ENCODE measurements at places on chromosomes 2 and 18. TPM values are rescaled to one million over a fixed set of nuclear protein-coding genes. Genes with fewer than 3 reads are reported as not detected.

DNA sequence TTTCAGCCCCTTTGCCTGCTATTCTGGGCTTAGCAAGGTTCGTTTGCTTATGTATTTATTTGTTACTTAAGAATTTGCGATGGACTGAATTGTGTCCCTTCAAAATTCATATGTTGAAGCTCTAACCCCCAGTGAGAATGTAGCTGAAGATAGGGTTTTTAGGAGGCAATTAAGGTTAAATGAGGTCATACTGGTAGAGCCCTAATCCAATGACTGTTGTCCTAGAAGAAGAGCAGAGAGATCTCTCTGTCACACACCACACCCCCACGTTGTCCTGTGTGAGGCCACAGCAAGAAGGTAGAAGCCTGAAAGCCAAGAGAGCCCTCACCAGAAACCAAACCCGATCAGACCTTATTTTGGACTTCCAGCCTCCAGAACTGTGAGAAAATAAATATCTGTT, 66.7 kb downstream of the KIAA1328 start:
- DNase-seq = no peak

GRCh38 chr2:12493031-12493513, 223.7 kb upstream of the TRIB2 start:
- DNase-seq = peak; percentile 61

DNA sequence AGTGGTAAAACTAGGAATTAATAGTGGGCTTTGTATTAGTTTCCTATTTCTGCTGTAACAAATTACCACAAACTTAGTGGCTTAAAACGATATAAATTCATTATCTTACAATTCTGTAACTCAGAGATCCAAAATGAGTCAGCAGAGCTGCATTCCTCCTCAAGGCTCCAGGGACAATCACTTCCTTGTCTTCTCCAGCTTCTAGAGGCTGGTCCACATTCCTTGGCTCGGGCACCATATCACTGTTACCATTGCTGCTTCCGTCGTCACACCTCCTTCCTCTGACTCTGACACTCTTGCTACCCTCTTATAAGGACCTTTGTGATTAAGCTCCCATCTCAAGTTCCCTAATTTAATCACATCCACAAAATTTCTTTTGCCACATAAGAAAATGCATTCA, 567.8 kb upstream of the KLHL29 start:
- no peak for DNase-seq

GRCh38 chr2:133787207-133787606, 218.9 kb upstream of the NCKAP5 start:
- no peak for DNase-seq

DNA sequence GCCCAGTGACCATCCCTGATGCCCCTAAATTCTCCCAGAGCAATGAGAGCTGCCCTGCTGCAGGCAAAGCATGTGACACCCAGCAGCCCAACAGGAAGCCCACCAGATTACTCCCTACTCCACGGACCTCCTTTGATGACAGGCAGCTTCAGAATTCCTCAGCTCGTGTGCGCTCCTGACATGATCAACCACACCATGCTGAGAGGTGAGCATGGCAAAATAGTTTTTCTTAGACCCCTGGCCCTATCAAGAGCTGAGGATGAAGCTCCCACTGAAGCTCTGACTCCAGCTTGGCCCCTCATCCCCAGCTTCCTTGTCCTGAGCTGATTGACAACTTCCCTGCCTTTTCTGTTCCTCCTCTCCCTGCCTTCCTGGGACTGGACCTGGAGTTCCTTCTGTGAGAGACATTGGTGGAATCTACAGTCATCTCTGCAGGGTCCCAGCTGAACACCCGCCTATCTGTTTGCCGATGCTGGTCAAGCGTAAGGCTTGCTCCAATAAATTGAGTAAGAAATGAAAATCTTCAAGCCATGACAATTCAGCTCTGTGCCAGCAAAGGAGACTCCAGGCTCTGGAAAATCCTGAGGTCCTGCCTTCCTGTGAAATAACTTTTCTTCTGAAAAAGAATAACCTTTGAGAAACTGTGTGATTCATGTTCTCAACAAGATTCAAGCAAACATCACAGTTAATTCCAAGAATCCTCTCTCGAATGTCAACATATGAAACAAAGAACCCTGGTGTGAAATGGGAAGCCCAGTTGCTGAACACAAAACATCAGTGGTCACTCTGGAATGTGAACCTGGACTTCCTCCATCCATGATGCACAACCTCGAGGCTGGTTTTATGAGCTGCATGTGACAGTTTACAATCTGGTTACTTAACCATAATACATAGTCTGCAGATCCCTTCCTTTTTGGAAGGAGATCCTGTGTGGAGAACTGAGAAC, 201.1 kb downstream of the SPP2 start:
- no peak for DNase-seq

- peak; percentile 26 for DNase-seq
Observed at GRCh38 chr18:49459404-49460171, 857 bp downstream of the DYM start.

PDE1A gene
- not detected for total RNA-seq

- DNase-seq = peak; percentile 11
Observed at GRCh38 chr2:240919786-240920782, 13.9 kb downstream of the CROCC2 start.

GRCh38 chr2:148058641-148059040, 37.8 kb downstream of the MBD5 start:
- DNase-seq = no peak

DNA sequence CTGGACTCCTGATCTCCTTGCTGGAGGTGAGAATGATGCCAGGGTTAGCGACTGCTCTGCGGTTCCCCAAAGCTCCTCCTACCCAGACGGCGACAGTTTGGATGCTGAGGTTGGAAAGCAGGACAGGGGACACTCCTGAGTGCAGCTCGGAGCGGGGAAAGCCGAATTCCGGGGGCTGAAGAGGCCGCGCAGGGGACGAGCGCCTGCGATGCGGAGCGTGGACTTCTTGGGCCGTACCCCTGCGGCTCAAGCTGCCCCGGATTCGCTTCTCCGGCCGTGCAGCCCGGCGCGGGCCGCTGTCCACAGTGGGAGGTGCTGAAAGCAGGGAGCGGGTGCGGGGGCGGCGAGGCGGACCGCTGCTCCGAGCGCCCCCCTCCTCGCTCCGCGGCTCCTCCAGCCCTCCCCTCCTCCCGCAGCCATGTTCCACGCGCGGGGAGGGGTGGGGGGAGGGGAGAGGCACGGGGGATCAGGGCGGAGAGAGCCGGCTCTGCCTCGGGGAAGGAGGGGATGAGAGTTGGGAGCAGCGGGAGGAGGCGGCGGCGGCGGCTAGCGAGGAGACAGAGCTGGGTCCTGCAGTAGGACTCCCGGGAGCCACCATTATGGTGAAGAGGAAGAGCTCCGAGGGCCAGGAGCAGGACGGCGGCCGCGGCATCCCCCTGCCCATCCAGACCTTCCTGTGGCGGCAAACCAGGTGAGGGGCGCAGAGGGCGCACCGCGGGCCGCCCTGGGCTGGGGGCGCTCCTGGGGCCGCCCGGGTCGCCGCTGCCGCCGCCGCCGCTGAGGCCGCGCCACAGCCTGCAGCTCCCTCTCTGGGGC, at the start of gene UNC80:
TSS of gene UNC80 (plus strand) at position 359 of the 816 bp plus-strand sequence. CDS start at position 600, 241 bp downstream.
- DNase-seq = peak; percentile 27

NOSTRIN gene
- total RNA-seq = not detected

- DNase-seq = no peak
Observed at GRCh38 chr18:68494802-68495581, 219.9 kb downstream of the TMX3 start.

GRCh38 chr18:41999751-42000150, 44.7 kb downstream of the PIK3C3 start:
- no peak for DNase-seq

DNA sequence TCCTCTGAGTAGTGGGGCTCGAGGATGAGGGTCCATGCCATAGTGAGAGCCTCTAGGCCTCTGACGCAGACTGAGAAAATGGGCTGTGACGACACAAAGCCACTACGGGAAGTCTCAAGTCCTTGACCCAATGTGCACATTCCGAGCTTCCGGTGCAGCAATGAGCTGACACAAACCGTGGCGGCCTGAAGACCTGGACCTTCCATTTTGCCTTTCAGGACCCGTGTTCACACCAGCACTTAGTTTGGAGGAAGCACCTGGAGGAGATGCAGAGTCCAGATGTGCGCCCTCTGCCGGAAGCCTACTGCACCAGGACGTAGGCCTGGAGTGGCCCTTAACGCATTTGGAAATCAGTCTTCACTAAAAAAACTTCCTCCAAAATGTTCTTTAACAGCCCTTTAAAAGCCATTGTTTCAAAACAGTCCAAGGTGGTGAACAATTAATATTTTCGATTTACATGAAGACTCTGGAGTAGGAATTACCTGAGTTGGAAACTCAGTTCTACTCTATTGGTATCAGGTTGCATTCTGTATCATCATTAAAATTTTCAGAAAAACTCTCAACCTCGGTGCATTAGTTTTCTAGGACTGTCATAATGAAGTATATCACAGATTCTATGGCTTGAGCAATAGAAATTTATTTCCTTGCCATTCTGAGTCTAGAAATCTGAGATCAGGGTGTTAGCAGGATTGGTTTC, 33.9 kb downstream of the BMP10 start:
- DNase-seq = peak; percentile 67

DNA sequence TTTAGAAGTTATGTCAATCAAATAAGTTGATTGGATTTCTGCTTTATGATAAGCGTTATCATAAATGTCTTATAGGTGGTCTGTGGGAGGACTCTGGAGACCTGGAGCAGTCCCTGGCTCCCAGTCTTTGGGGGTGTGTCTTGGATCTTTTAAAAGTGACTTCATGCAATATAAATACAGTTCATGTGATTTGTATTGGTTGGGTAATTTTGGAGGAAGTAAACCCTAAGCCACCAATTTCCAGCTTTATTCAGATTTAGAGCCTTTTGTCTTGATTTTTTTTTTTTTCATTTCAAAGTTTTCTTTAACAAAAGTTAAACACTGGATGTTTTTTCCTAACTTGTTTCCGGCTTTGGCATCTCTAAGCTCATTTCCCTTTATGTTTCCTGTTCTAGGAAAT, 68.8 kb downstream of the MAP4K4 start:
- no peak for DNase-seq

GRCh38 chr2:83596592-83597282, 862.3 kb downstream of the SUCLG1 start:
- DNase-seq = no peak

DNA sequence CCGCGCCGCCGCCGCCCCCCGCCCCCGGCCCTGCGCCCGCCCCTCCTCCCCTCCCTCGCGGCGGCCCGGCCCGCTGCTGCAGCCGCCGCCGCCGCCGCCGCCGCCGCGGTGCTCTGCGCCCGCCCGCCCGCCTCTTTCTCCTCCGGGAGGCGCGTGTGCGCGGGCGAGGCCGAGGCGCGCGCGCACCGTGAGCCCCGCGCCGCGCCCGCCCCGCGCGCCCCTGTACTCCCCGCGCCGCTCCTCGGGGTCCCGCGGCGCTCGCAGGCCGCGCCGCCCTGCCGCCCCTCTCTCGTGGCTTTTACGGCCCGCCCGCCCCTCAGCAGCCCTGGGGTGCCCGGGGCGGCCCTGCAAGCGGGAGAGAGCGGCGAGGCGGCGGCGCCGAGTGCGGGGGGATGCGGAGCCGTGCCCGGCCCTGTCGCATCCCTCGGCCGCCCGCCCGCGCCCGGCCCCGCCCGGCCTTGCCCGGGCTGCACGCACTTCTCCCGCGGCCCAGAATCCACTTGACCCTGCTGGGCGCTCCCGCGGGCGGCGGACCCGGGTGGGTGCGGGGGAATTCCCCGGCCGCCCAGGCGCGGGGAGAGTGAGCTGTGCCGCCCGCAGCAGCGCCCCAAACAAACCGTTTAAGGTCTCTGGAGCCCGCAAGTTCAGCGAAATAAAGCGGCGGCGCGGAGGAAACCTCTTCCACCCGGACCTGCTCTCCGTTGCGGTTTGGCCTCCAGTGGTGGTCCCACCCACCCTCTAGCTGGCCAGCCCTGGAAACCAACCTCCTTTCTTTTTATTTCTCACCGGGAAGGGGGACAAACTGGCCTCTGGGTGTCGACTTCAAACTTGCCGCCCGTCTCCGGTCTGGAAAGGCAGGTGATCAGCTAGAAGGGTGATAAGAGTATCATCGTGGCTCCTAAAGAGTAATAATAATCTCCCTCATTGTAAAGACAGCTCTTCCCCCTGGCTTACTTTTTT, 37.4 kb downstream of the AFF3 start:
- no peak for DNase-seq

CGREF1 gene
- 0.75 TPM for total RNA-seq

- DNase-seq = no peak
Observed at GRCh38 chr18:40208958-40209357, 1746.1 kb upstream of the PIK3C3 start.

GPR148 gene
- total RNA-seq = not detected

DNA sequence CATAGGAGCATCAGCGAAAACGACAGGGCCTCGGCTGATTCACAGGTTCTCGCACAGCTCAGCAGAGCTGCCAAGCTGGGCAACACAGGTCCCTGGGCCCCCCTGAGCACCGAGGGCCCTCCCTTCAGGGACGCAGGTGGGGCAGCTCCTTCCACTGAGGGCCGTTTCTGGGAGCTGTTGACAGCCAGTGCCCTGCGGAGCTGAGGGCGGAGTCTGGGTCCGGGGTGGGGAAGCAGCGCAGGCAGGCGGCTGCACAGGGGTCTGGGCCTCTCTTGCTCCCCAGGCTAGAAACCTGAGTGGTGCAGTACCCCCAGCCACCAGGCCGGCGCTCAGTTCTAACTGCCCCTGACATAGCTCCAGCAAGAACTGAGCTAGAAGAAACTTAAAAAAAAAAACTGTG, 65.7 kb downstream of the PXDN start:
- no peak for DNase-seq
